ENCODE measurements at places on chromosomes 2 and 18. TPM values are rescaled to one million over a fixed set of nuclear protein-coding genes. Genes with fewer than 3 reads are reported as not detected.

RAPH1 gene
- total RNA-seq = 27.4 TPM

MRO gene
- total RNA-seq = 0.67 TPM

FLACC1 gene
- 0.80 TPM for total RNA-seq

TSPYL6 gene
- not detected for total RNA-seq

UGT1A10 gene
- total RNA-seq = not detected

MARCHF4 gene
- total RNA-seq = 2.9 TPM
